Activated CD4-positive, alpha-beta T cell treated with anti-CD3 and anti-CD28 coated beads, Interleukin-10, Interleukin-2, amounts not matched to agents 100 ng/mL and 50 ng/mL, durations not matched to agents 16 hours and 8 hours (primary cell): ENCODE measurements at places on chromosomes 2 and 18.

- no peak for DNase-seq
These were observed 1764.1 kb upstream of the CELF4 start for GRCh38 chr18:39329496-39330275.

DNA sequence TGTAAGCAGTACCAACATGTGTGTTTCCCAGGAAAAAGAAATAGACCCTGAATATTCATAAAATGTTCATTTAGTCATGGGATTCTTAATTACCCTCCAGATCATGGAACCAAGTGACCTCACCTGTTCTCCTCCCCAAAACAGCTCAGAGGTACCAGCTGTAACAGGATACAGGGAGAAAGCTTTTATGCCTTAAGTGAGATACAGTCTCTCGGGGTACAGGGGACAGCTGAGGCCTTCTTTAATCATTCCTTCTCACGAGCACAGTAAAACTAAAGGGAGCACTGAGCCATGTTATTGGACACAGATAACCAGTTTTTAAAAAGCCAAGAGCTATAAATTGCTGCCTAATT lies 16.6 kb downstream of the EPHA4 start:
- no peak for DNase-seq

GRCh38 chr18:36950960-36951359 lies 122.0 kb downstream of the KIAA1328 start:
- no peak for DNase-seq

- DNase-seq, result no peak
These were observed 5.8 kb upstream of the SRBD1 start for GRCh38 chr2:45616658-45617411.

GRCh38 chr18:63140997-63141777 lies 178.4 kb downstream of the BCL2 start:
- no peak for DNase-seq

DNA sequence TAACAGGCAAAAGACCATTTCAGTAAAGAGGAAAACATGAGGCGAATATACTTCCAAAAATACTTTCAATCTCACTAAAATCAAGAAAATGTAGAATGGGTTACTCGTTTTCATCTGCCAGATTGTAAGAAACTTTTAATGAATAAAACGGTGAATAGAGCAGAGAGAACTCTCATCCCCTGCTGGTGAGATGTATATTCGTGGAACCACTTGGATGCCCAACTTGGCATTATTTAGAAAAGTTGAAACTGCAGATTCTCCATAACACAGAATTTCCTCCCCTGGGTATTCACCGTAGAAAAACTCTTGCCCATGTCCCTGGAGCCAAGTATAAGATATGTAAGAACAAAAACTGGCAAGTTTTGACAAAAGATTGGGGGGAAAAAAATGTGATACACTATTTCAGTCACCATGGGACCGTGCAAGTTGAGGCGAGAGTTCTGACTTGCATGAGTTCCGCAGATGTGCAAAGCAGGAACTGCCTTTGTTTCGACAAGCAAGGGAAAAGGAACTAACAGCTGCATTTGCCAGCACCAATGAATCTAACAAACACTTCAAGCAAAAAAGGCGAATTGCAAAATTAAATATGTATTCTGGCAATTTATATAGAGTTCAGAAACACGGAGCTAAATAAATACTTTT lies 14.8 kb downstream of the TIMM21 start:
- DNase-seq, result no peak

GRCh38 chr18:43875511-43875910 lies 598.2 kb upstream of the SYT4 start:
- no peak for DNase-seq

- DNase-seq, result no peak
These were observed 38.2 kb downstream of the ANKMY1 start for GRCh38 chr2:240519396-240520129.

DNA sequence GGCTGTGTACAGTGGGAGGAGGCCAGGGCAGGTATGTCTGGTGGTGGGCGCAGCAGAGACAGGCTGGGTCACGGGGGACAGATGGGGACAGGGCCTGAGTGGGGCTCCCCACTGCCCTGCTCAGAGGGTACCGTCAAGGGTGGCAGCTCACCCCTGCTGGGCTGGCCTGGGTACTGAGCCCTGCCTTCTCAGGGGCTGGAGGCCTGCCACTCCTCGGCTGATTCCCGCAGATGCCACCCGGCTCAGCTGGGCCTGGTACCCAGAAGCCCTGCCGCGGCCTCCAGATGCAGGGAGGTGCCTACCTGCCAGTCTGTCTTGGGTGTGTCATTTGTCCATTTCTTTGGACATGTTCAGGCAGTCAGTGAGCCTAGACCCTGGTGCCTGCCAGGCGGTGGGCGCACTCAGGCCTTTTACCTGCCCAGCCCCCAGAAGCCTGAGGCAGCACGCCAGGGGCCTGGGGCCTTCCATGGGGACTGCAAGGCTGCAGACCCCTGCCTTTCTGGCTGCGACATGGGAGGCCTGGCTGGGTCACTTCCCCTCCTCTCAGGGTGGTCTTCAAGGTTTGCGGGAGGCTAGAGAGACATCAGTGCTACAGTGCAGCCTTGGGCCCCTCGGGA lies 3.3 kb downstream of the SNORC start:
- no peak for DNase-seq

DNA sequence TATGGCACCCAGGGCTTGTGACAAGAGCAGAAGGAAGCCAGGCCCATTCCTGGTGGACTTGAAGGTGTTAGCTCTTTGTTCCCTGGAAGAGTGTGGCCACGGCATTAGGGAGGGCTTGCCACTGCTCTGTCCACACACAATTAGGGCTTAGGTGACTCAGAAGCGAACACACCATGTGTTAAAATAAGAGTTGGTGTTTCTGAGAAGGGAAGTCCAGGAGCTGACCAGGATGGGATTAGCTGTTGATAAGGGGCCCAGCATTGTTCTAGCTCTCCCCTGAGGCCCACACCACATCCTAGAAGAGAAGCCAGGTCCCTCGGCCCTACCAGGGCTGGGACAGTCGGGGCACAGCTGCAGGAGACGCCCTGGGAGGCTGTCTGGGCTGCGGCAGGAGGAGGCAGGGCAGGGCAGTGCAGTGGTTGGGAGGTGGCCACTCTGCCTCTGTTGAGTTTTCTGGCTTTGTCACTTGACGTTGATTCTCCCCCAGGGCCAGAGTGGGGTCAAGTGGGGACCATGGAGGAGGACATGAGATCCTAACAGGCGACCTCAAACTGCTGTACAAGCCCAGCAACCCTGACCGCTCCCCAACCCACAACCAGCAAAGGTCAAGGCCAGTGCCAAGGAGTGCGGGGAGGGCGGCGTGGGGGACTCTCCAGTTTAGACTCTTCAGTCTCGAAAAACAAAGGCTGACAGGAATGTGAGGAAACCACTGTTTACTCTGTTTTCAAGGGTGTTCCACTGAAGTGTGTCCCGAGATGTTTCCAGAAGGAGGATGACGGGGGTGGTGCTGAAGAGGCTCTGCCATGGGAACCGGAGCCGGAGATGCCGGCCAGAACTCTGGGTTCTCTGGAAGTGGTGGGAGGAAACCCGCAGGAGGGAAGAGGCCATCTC lies 16.8 kb downstream of the GNLY start:
- no peak for DNase-seq

GRCh38 chr2:221675201-221675908 lies 103.3 kb upstream of the EPHA4 start:
- no peak for DNase-seq

DNA sequence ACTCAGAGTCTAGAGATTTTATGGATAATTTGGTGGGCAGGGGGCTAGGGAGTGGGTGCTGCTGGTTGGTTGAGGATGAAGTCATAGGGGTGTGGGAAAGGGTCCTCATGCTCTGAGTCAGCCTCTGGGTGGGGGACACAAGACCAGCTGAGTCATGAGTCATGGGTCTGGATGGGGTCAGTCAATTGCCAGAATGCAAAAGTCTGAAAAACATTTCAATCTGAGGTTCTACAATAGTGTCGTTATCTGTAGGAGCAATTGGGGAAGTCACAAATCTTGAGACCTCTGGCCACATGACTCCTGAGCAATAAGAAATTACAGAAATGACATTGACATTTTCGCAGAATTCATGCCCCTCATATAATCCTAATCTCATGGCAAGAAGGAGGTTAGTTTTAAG lies 15.1 kb downstream of the NMS start:
- no peak for DNase-seq

DNA sequence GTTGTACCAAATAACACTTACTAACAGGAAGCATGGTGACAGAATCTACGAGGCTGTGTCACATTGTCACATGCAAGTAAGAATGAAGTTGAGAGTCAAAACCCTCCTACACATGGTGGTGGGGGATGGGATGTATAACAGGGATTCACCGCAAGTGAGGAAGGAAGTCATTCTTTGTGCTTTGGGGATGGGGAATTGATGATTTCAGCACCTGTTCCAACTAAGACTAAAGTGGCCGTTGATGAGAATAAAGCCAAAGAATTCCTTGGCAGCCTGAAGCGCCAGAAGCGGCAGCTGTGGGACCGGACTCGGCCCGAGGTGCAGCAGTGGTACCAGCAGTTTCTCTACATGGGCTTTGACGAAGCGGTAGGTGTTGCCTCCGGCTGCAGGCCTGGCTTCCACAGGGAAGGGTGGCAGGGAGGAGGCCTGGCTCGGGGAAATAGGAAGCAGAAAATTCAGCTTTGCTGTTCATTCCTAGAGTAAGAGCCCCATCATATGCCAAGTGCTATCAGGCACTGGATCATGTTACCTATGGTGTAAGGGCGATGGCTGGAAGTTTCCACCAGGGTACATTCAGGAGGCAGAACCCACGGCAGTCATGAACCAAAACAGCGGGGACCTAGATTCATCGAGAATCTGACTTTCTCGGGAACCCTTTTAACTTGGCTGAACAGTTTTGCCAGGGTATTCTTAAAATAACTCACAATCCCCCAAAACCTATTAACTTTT lies 120.3 kb downstream of the UXS1 start:
- DNase-seq, result no peak

DNA sequence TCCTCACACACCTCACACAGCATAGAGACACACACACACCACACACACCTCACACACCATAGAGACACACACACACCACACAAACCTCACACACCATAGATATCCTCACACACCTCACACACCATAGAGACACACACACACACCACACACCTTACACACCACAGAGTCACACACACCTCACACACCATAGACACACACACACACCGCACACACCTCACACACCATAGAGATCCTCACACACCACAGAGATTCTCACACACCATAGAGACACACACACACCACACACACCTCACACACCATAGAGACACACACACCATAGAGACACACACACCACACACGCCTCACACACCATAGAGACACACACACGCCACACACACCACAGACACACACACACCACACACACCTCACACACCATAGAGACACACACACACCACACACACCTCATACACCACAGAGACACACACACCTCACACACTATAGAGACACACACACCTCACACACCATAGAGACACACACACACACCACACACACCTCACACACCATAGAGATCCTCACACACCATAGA lies 270.6 kb downstream of the CYRIA start:
- DNase-seq, result no peak

- DNase-seq, result no peak
These were observed 452.5 kb upstream of the SALL3 start for GRCh38 chr18:78526923-78527711.

DNA sequence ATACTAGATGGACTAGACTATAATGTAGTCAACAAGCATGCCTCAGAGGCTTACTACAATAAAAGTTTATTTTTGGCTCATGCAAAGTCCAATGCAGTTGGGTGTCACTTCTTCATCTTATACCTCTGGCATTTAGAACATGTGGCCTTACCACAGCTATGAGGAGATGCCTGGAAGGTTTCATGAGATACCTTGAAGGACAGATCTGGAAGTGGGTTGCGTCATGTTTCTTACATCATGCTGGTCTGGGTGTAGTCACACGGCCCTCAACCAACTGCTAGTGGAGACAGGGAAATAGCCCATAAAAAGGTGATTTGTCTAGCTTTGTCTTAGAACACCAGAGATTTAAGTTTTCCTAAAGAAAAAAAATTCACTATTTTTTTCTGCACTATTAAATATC lies 91.7 kb upstream of the MMADHC start:
- DNase-seq, result no peak

- DNase-seq, result no peak
These were observed 26.4 kb downstream of the WDFY1 start for GRCh38 chr2:223918671-223919134.

DNA sequence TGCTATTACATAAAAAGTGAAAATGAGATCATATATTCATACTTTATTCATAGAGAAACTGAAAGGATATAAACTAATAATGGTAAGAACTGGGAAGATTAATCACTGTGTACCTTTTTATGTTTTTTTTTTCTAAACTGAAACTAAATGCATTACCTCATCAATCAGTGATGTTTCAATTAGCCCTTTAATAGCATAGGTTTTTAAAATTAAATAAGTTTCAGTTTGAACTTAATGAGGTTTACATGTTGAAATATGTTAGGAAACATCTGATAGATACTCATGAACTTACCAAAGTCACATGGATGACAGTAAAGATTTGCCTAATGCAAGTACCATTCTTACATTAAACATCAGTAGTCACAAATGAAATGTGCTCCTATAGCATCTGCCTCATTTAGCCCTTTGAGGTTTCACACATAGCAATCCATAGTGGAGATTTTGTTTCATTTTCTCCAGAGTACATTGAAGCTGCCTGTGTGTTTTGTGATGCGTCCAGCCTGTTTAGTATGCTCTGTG lies 8.9 kb downstream of the MAPRE2 start:
- DNase-seq, result peak; percentile 40

- no peak for DNase-seq
These were observed 238.2 kb upstream of the MYT1L start for GRCh38 chr2:2569306-2569705.

DNA sequence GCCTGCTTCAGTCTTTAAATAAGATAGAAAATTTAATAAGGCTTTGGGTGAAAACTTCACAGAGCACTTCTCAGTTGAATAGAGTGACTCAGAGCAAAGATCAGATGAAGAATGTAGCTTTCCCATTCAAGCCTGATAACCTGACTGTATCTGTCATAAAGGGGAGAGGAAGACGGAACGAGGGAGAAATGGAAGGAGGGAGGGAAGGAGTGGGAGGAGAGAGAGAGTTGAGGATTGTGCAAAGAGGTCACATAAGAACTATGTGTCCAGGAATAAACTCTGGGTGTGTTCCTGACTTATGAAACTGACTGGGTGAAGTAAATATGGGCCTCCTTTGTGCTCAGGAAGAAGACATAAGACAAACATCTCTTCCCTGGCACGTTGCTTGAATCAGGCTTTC lies 385.5 kb downstream of the LPIN1 start:
- DNase-seq, result no peak

GRCh38 chr2:120294008-120294340 lies 41.3 kb downstream of the RALB start:
- DNase-seq, result no peak
